ENCODE measurements at places on chromosomes 16 and 17.

DNA sequence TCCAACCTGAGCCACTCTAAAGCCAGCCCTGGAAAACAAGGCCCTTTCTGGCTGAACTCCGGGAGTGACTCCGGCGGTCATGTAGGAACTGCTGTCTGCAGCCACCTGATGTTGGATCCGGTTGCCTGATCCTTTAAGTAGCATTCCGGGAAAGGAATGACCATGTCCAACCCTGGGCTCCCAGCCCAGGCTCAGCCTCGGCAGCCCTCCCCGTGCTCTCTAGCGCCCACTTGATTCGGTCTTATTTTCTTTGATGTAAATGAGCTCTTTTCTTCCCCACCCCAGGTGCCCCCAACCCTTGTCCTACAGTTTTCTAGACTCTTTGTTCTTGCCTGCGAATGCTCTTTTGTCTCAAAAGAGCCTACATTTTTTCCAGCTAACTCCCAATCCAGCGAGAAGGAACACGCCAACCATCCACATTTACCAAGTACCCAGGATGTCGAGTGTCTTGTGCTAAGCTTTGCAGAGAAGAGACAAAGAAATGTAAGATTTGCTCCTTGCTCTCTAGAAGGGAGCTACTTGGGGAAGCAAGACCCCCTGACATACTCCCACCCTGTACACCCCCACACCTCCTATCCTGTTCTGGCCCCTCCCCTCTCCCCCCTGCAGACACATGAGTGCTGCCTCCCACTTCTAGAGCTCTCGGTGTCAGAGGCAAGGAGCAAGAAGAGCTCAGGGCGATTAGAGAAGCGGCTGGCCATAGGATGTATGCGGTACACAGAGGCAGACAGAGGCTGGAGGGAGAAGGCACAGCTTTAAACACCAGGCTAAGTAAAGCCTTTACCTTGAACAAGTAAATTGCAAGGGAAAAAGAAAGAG is 53.8 kb downstream of the COG7 start:
- no peak for DNase-seq

DNA sequence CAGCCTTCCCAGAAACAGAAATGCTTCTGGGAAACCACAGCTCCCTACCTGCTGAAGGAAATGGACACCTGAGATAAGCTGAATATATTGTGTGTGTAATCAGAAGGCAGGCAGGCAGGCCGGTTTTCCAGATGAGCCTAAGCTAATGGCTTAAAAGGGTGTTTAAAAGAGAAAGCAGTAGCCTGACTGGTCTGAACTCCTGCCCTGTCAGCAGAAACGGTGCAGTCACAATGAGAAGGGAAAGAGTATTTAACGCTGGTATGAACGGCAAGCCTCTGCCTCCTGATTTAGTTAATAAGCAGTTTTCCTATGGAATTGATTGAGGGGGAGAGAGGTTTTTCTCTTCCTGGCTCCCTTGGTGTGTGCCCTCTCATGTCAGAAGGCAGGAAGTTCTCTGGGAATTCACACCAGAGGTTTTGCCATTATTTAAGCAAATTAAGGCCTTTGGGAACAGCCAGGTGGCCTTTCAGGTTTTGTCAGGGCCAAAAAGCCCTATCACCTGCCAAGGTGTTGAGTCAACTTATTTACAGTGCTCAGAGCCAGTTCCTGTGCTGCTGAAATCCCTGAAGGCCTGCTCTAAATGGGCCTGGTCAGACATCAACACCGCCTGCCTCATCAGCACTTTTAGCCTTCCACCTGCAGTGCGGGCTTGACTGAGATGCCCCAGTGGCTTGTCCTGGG is 41.6 kb downstream of the CDH1 start:
- no peak for DNase-seq

GRCh38 chr16:86508947-86509758 is 1.2 kb upstream of the FOXF1 start:
- DNase-seq = no peak

- no peak for DNase-seq
Measured at GRCh38 chr17:82684228-82684841, 14.2 kb downstream of the RAB40B start.

DNA sequence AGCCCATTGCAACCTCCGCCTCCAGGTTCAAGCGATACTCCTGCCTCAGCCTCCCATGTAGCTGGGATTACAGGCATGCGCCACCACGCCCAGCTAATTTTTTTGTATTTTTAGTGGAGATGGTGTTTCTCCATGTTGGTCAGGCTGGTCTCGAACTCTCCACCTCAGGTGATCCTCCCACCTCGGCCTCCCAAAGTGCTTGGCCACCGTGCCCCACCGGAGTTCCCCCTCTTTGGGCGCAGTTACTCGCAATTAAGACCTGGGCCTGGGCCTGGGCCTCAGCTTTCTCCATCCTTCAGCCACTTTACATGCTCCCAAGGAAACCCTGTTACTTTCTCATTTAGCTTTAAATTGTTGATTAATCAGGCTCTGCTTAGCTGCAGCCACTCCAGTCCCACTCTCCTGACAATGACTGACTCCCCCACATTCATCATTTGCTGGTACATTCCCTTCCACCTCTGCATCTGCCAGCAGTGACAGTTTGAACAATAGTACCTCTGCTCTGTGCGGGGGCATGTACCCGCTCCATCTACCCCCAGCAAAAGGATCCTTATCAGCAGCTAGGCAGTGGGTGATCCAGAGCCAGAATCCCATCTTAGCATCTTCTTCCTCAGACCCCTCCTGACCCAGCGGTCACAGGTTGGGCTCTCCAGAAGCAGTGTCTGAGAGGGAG is 47.2 kb upstream of the SLC47A1 start:
- no peak for DNase-seq

DNA sequence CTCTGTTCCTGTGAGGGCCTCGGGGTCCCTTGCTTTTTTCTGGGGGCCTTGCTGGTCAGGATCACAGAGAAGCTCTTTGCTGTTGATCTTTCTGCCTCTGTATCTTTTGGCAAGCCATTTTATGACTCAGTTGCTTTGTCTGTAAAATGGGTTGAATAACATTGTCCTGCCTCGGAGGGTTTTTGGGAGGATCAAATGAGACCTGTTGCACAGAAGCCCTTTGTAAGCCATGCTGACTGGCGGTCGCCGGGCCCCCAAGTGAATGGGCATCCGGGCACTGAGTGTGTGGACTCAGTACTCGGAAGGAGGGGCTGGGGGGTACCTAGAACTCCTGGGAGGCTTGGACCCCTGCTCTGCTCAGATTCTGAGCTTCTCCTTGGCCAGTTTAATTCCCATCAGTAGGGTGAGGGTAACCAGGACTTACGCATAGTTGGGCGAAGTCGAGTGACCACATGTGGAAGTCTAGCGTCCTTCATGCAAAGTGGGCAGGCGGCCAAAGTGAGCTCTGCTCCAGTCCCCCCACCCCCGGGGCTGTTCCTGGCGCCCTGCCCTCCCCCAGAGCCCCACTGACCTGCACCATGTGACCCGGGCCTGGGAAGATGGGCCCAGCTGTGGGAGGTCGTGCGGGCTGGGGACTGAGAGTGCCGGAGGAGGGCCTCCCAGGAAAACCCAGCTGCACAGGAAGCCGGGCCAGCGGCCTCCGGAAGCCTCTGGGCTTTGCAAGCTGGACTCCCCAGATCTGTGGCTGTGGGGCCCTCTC is 284.0 kb downstream of the SEC14L1 start:
- DNase-seq = no peak

- no peak for DNase-seq
Measured at GRCh38 chr16:57624044-57624688, 4.3 kb upstream of the ADGRG1 start.

- no peak for DNase-seq
Measured at GRCh38 chr17:40541060-40541872, 24.0 kb downstream of the CCR7 start.

DNA sequence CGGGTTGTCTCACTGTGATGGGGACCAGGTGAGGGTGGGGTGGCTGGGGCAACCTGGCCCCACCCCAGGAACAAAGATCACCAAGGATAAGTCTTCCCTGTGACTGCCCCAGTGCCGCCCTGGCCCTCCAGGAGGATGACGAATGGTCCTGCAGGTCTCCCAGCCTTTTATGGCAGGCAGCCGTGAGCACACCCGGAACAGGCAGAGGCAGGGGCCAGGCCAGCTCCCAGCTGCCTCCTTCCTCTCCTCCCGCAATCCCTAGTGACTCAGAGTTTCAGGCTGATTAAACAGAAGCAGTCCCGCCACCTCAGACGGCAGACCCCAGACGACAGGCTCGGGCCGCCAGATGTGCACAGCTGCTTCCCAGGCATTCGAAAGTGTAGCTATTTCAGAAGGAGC is 13.3 kb downstream of the JUP start:
- DNase-seq = no peak

DNA sequence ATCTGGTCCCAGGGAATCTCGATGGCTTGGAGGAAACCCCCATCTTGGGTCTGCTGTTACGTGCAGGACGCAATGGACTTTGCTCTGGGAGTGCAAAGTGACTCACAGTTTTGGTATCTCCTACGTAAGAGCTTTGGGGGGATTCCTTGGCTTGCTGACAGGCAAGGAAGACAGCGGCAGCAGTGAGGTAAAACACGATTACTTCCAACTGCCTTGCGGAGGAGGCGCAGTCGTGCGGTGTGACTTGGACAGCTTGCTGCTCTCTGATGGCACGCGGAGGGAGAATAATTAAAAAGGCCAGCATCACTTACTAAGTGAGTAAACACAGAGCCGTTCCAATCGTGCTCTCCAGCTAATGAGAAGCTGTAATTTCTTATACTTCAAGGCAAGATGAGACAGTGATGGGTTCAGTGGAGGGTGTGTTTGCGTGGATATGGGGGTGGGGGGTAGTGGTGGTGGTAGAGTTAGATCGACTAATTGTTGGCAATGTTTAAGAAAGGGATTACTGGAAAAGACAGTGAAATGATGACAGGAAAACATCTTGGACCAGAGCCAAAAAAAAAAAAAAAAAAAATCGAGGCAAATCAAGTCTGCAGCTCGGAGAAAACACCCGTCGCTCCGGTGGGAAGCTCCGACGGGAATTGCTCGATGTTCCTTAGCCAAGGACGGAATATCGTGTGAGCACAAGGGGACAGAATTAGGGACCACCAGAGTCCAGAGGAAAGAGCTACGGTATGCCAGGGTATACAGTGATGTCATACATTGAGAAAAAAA is 184.8 kb upstream of the ZFHX3 start:
- no peak for DNase-seq

GRCh38 chr17:27282054-27282551 is 11.8 kb upstream of the WSB1 start:
- DNase-seq = no peak

GRCh38 chr17:75941442-75941819 is 589 bp upstream of the FBF1 start:
- no peak for DNase-seq

DNA sequence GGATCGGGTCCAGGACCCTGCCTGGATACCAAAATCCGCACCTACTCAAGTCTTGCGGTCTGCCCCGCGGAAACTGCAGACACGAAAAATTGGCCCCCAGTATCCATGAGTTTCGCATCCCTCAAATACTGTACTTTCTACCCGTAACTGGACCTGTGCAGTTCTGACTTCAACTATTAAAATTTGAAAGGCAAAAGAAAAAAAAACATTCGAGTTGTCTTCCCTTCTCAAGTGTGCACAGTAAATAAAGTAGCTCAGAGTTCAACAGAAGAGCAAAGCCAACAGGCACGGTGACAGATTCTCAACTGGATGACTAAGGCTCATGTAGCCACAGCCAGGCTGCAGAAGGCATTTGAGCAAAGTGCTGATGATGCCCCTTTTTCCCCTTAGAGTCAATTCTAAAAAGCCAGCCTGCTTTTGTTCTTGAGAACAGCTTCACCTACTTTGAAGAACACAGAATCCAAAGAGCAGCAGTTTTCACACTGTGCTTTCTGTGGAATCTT is 32.5 kb downstream of the MARF1 start:
- no peak for DNase-seq

DNA sequence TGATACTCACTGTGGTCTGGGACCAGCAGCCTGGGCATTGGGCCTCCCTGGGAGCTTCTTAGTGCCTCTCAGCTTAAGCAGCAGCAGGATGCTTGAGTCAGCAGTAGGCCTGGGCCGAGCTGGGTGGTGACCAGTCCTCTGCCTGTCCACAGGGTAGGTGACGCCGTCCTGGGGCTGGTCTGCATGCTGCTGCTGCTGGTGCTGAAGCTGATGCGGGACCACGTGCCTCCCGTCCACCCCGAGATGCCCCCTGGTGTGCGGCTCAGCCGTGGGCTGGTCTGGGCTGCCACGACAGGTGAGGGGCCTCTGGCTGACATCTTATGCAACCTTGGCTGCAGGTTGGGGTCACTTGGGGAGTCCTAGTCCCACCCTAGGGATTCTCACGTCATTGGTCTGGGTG is 7.4 kb downstream of the SLC26A11 start:
- DNase-seq = no peak

DNA sequence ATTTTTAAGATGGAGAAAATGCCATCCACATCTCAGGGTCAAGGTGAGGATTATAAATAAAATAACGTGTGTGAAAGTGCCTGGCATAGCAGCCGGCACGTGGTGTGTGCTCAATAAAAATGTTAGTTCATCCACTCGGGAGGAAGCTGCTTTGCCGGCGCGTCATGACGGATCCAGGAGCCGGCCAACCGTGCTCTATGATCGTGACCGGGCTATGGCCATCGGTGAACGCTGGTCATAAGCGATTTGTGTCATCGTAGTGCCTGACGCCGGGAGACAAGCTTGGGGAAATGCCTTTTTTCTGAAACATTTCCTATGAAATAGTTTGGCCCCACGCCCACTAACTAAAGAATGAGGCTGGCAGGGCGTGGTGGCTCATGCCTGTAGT is 74.0 kb downstream of the CMC2 start:
- no peak for DNase-seq

DNA sequence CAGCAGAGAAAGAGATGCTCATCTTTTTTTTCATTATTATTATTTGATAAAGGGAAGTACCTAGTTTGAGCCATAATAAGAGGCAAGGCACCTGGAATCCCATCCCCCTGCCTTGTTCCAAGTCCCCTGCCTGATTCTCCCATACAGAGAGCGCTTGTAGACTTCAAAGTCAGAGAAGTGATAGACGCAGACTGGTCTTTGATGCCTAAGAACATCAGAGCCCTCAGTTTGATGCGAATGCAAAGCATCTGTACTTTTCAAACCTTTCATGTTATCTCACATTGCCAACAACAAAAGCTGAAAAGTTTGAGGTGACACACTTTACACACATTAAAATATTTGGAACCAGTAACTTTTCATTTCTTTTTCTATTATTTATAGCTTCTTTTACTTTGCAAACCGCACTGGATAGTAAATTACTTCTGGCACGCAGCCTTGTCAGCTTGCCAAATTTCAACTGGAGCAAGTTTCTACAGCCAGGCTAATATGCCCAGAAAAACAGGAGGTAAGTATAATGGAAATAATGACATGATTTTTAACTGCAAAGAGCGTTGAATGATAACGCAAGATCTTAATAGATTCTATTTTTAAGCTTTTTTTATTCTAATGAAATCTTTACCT is 5.9 kb upstream of the UTP6 start:
- no peak for DNase-seq

DNA sequence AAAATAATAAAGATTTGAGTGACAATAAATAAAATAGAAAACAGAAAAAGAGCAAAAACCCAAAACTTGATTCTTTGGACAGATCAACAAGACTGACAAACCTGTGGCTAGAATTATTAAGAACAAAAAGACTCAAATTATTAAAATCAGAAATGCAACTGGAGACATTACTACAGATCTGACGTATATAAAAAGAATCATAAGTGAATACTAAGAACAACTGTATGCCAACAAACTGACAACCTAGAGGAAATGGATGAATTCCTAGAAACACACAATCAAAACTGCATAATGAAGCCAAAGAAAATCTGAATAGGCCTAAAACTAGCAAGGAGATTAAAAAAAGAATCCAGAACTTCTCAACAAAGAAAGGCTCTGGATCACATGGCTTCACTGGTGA is 47.4 kb downstream of the NETO2 start:
- DNase-seq = no peak
